Aorta (tissue), 5 donors: ENCODE measurements at places on chromosomes 13 and 19. TPM values are rescaled to one million over a fixed set of nuclear protein-coding genes. Genes with fewer than 3 reads are reported as not detected.

The EFNB2 gene
- total RNA-seq = 35.0 TPM

The C1QTNF9 gene
- 0.99 TPM for total RNA-seq

The FREM2 gene
- 0.18 TPM for total RNA-seq

The ZNF805 gene
- 19.0 TPM for total RNA-seq

The LAIR1 gene
- 27.4 TPM for total RNA-seq

The MYO16 gene
- 0.48 TPM for total RNA-seq

The IGFL4 gene
- not detected for total RNA-seq

The CAMSAP3 gene
- not detected for total RNA-seq

The SIAH3 gene
- total RNA-seq = 0.09 TPM

The ZNF577 gene
- 24.2 TPM for total RNA-seq

The ZNF728 gene
- total RNA-seq = 3.5 TPM

The SRRM5 gene
- 0.51 TPM for total RNA-seq

The ADPRHL1 gene
- total RNA-seq = 10.8 TPM

The ZNF329 gene
- total RNA-seq = 10.6 TPM

The CRB3 gene
- not detected for total RNA-seq

The KLK1 gene
- total RNA-seq = 0.81 TPM

The OR4F17 gene
- not detected for total RNA-seq

The MEDAG gene
- total RNA-seq = 146 TPM

The FAM124A gene
- total RNA-seq = 7.2 TPM

The ELSPBP1 gene
- total RNA-seq = not detected

The CGB1 gene
- total RNA-seq = not detected

The LHB gene
- total RNA-seq = 0.84 TPM

The KCTD4 gene
- 0.60 TPM for total RNA-seq

The TBXA2R gene
- total RNA-seq = 36.0 TPM
